ENCODE measurements at places on chromosomes 3 and 15.
A peak's percentile ranks its signal among the peaks of the same experiment; 100 is the strongest.

DNA sequence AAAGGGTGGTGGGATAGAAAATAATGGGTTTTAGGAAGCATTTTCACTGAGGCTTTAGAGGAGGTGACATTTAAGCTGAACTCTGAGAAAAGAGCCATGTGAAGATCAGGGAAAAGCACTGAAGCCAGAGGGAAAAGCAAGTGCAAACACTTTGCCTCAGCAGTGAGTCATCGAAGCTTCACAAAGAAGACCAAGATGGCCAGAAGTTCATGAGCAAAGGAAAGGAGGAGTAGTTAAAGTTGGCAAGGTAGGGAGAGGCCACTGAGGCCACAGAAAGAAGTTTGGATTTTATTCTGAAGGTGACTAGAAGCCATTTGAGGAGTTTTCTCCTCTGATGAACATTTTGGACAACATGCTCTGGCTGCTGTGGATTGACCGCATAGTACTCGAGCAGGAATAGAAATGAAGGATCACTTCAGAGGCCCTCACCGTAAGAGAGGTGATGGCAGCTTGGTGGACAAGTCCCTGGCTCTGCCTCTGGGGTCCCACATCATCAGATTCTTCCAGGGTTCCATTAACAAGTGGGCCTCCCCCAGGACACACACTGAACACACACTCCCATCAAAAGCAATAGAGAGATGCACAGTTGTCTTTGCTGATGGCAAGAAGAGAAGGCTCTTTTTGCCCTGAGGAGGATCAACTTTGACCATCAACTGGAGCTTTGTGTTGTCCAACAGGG lies 75.5 kb downstream of the TOP2B start:
- DNase-seq: peak; percentile 18

DNA sequence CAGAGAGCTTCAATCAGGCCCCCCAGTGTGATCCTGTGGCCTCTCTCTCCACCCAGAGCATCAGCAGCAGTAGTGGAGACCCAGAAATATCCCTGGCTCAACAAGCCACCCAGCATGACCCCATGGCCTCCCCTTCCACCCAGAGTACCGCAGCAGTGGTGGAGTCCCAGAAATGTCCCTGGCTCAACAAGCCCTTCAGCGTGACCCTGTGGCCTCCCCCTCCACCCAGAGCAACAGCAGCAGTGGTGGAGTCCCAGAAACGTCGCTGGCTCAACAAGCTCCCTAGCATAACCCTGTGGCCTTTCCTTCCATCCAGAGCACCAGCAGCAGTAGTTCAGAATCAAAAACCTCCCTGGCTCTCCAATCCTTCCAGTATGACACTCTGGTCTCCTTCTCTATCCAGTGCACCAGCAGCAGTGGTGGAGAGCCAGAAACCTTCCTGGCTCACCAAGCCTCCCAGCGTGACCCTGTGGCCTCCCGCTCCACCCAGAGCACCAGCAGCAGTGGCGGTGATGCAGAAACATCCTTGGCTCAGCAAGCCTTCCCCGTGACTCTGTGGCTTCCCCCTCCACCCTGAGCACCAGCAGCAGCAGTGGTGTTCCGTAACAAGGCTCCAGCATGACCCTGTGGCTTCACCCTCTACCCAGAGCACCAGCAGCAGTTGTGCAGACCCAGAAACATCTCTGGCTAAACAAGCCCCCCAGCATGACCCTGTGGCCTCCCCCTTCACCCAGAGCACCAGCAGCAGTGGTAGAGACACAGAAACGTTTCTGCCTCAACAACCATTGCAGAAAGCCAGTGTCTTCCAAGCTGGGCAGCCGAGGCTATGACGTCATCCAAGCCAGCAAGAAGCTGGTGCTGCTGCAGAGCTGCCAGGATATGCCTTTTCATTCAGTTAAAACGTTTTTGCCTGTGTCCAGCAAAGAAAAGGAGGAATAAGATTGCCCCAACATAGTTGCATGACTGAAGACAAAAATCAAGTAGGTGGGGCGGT lies 61.3 kb upstream of the TAMM41 start:
- DNase-seq: no peak

- no peak for DNase-seq
Observed at GRCh38 chr3:32577581-32578556, 7.2 kb upstream of the DYNC1LI1 start.

DNA sequence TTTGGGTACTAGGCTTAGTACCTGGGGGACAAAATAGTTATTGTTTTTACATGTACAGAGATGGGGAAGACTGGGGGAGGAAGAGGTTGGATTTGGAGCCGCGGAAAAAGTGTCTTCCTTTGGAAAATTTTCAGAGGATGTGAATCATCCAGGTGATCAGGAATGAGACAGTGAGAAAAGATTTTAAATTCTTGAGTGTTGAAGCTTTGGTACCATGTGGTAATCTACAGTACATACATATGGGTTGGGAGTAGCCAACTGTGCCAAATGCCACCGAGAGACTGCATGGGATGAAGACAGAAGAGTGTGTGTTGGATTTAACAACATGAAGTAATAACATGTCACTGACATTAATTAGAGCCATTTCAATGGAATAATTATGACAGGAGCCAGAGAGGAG lies 1238.2 kb downstream of the ROBO1 start:
- DNase-seq: peak; percentile 56

- no peak for DNase-seq
Observed at GRCh38 chr15:88218557-88219221, 37.9 kb downstream of the NTRK3 start.

GRCh38 chr3:14218355-14218754 lies 39.7 kb downstream of the LSM3 start:
- no peak for DNase-seq

GRCh38 chr3:66836363-66837152 lies 161.5 kb upstream of the KBTBD8 start:
- DNase-seq: peak; percentile 72

- DNase-seq: no peak
Observed at GRCh38 chr15:25989327-25989726, 126.2 kb upstream of the ATP10A start.

- DNase-seq: no peak
Observed at GRCh38 chr3:87088430-87088992, 97.6 kb upstream of the VGLL3 start.

DNA sequence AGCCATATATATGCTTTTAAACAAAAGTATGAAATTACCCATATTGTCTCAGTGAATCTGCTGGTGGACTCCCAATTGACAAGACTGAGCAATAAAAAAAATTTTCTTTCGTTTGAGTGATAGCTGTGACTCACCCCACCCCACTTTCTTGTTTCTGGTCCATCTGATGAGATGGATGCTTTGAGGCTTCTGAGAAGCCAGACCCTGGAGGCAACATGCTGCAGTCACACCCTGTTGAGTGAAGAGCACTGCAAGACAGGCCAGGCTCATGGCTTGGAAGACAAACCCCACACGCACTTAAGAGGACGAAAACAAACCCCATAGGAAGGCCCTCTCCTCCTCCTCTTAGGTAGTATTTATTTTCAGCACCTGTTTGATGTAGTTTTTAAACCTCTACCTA lies 276.0 kb upstream of the TTC14 start:
- no peak for DNase-seq

GRCh38 chr3:155682426-155683343 lies 62.2 kb downstream of the PLCH1 start:
- DNase-seq: no peak

DNA sequence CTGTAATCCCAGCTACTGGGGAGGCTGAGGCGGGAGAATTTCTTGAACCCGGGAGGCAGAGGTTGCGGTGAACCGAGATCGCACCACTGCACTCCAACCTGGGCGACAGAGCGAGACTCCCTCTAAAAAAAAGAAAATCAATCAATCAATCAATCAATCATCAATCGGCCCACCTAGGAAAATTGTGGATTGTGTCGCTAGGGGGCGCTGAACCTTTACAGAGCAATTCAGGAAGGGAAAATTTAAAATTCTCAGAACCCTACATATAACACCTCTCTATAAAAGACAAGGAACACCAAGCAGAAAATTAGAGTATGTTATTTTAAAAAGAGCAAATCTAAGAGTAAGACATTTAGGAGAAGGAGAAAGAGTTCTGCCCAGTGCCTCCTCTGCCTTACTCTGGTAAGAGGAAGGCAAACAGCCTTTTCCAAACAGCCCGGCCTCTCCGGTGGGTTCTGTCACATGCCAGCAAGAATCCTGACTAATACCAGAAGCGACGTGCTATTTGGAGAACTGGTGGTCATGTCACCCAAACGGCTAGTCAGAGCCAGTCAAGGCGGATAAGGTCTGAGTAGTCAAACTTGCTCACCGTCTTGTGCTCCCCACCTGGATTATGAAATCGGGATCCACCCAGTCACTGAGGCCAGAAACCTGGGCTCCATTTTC lies 22.3 kb upstream of the SMCO1 start:
- peak; percentile 92 for DNase-seq

GRCh38 chr3:141112686-141113297 lies 61.6 kb downstream of the SPSB4 start:
- DNase-seq: no peak

- DNase-seq: no peak
Observed at GRCh38 chr3:148682997-148683396, 14.7 kb upstream of the AGTR1 start.

DNA sequence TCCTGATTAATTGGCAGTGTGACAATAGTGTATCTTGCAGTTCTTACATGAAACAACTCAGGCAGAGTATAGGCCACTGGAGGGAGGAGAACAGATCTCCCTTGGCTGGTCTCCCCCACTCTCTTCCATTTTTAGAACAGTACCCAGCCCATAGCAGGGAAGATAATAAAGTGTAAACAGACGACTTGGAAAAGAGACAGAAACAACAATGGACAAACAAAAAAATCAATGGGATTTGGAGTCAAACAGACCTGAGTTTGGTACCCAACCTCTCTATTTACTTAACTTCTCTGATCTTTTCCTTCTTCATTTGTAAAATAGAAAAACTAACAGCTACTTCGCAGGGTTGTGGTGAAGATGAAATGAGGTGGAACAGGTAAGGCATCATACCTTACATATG lies 58.7 kb upstream of the SNTN start:
- DNase-seq: no peak

DNA sequence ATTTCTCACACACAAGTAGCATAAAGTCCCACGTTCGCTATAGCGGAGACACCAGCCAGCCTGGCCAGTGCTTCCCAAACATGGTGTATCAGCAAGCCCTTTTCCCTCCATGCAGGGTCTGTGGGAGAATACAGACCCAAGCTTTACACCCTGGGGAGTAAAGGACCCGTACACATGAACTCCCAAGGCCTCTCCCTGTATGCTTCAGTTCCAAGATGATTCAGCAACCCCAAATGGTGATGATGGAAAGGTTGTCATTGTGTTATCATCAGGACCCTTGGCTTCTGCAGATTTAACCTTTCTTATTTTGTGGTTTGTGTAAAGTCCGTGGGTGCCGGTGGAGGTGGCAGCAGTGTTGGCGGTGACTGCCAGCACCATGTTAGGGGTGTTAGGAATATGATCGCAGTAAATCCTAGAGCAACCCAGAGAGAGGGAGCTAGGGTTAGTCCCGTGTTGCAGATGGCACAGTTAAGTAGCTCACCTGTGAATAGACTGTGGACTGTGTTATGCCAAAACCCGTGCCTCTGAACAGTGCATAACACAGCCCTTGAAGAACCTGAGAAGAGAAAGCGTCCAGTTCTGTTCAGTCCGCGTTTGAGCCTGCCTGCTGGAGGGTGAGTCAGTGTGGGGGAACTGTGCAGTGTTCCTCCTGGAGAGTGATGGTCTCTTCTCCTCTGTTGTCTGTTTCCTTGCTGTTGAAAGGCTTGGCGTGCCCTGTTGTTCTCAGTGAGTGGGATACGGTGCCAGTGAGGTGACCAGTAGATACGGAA lies 174.3 kb downstream of the APBA2 start:
- DNase-seq: no peak

- no peak for DNase-seq
Observed at GRCh38 chr3:129446926-129447325, 6.9 kb downstream of the IFT122 start.

DNA sequence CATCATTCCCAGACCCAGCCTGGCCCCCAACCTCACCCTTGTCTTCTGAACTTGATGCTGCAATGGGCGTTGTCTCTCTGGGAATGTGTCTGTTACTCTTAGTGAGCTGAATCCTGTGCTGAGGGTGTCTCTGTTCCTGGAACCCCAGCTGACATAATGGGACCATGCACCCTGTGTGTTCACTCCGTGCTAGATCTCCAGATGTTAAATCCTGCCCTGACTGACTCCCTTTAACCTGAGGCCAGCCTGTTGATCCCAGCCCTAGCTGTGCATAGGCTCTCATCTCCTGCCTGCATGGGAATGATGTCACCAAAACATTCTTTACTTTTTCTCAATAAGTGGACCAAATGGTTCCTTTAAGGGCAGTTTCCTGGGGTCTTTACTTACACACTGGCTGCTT lies 48.0 kb upstream of the UMPS start:
- no peak for DNase-seq

DNA sequence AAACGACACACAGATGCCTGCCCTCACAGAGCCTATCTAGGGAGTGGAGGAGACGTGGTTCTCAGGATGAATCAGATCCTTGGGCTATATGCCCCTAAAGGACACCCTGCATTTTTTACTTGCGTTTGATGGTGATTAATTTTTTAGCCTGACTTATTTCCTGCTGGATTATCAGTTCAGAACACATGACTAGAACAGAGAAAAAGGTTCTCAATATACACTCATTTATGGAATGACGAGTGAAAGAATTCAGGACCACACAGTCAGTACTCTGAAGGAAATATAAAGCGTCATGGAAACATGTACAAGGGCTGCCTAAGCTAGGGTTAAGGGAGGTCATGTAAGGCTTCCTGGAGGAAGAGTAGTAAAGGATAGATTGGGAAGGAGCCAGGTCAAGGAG lies 121.8 kb downstream of the SSR3 start:
- DNase-seq: peak; percentile 40

DNA sequence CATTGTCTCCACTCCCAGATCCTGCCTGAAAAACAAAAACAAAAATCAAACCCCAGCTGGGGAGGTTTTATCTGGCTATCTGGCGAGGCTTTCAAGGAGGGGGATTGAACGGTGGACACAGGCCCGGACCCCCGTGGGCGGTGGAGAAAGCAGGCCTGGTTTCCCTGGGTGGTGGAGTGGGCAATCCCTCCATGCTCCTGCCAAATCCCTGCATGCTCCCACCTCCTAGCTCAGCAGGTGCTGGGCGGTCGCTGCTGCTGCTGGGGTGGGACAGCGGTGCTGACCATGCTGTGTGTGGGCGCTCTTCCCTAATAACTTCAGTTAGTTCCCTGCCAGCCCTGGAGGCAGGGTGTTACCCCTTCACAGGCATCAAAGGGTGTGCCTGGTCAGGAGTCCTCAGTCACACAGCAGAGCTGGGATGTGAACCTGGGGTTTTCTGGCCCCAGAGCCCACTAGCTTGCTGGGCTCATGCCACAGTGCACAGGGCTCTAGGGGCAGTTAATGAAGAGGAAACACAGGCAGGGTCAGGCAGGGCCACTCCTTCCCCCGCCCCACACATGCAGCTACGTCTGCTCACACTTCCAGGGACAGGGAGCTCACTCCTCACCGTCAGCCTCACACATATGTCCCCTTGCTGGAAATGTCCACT lies 15.9 kb upstream of the PLXND1 start:
- no peak for DNase-seq

Measured in bronchial epithelial cell (primary cell).